Aorta (tissue), 5 donors: ENCODE measurements at places on chromosomes 7 and 10. TPM values are rescaled to one million over a fixed set of nuclear protein-coding genes. Genes with fewer than 3 reads are reported as not detected.

DNA sequence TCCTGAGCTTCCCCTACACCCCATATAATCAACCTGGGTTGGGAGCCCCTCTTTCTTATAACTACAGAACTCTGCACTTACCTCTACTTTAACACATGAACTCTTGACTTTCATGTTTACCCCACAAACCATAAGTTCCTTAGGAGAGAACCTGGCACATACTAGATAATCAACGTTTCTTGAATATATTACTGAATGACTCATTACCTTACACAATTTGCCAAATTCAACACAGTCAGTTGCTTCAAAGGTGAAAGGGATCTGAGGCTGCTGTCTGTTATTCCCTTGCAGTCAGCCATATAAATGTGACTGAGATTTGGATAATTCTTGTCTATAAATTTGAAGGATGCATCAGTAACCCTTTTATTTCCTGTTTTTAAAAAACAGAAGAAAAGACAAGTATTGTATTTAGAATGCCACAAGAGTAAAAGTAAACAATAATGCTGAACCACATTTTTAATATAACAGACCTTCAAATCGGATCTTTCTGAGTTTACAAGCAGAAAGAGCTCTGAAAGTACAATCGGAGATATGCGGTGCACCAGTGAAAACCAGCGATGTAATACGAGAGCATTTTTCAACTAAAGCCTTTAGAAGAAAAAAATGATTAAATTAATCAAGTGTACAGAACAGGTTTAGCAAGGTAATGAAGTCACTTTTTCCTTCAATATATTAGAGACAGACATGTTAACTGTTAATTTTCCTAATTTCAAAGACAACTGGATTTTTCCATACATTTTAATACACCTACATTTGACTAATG lies 29.5 kb upstream of the LRRC17 start:
- DNase-seq: no peak

- peak; percentile 55 for DNase-seq
These were observed 1.1 kb downstream of the MEPCE start for GRCh38 chr7:100430493-100431285.

DNA sequence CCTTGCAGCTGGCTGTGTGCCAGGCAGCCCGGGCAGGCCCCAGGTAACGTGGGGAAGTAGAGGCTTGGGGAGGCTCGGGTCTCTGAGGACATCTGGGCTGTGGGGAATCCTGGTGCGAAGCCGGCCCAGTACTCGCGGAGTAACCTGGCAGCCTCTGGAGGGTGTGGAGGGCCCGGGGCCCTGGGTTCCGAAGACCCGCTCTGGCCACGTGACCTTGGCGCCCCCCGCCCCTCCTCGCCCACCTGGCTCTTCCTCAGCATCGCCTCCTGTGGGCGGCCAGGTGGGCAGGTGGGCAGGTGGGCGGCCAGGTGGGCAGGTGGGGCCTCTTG lies 143.1 kb downstream of the WDR37 start:
- DNase-seq: no peak

DNA sequence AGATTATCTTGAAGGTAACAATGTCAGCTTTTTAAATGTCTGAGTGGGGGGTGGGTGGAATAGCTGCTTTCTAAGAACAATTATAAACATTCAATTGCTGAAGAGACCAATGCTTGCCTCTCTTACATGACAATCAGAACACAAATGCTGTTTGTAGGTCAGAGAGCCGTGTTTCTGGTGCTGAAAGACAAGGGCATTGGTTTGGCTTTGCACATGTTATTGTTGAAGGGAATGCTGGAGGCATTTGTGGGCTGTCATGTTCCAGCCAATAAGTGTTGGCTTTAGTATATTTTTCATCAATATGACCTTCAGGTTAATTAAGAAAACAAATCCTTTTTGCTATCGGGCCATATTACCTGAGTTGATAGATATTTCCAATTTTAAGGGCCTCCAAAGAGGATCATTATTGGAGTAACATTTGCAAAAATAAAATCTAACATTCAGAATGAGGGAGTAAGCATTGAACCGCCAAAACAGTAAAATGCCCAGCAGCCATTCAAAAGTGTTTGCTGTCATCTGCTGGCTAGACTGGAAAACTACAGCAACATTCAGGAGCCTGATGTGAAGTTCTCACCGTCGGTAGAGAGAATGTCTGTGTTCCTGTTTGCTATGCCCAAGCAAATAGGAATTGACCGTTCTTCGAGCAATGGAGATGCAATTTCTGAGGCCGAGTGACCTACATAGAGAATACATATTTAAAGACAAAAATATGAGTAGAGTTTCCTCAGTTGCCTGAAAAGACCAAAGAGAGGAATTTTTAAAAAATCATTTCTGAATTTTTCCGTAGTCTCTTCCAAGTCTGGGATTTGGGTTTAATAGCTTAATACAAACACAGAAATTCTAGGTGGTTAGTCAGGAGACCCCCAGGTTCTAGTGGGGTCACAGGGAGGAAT lies 118.9 kb downstream of the APBB1IP start:
- no peak for DNase-seq

- no peak for DNase-seq
These were observed 78.3 kb downstream of the SLC25A40 start for GRCh38 chr7:87797798-87798403.

Gene NET1
- 266 TPM for total RNA-seq

Gene CYP3A5
- not detected for total RNA-seq
